Stomach (tissue), 19 donors: ENCODE measurements at places on chromosomes 4 and X.
A peak's percentile ranks its signal among the peaks of the same experiment; 100 is the strongest.

DNA sequence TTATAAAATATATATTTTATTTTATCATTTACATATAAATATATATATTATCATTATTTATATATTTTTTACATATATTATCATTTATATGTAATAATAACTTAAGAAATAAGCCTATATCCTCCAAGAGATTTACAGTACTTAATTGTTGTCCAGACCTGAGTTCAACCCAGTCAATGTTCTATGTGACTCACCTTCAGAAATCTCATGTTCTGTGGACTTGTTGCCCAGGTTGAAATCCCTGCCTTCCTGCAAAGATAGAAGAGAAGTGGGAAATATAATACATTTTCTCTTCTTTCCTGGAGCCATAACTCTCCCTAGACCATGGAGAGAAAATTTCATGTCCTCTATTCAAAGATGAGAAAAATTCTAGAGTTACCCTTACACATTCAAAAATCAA lies 247.3 kb downstream of the PARM1 start:
- no peak for DNase-seq

DNA sequence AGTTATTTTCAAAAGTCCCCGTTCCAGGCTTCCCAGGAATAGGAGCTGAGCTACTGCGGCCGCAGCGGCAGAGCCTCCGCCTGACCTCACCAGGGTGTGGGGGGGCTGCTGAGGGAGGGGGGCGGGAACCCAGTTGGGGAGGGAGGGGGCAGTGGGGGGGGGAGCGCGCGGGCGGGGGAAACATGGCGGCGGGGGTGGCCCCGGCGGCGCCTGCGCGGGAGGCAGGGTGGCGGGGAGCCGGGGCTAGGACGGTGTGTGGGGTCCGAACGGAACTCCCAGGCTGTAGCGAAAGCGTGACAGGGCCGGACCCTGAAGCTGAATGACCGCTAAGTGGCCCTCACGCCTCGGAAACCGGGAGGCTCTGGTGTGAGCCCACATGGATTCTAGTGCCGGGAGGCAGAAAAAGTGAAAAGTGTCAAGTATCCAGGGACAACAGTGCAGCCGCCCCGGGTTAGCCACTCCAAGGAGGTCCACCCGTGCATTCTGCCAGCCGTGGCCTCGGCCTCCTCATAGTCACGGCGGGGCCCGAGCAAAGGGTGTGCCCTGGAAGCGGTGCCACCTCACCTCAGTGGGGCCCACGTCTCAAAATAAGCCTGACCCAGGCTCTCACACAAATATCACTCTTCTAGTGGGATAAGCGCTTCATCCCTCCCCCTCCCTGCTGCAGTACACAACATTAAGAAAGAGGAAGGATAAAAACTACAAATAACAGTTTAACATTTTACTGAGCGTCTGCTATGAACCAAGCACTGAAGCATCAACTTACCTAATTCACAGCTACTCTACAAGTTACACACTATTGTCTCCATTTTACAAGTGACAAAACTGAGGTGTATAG lies at the start of gene KLHL13:
TSS of gene KLHL13 (minus strand) at position 98 of the 838 bp plus-strand sequence. CDS start 88,337 bp downstream, outside the sequence.
- no peak for DNase-seq

- DNase-seq = no peak
Measured at GRCh38 chr4:155734951-155735350, 23.9 kb upstream of the GUCY1B1 start.

GRCh38 chrX:69371159-69371558 lies 133.0 kb upstream of the NALF2 start:
- DNase-seq = no peak

GRCh38 chr4:155946486-155946885 lies 7.2 kb downstream of the CTSO start:
- DNase-seq = no peak

DNA sequence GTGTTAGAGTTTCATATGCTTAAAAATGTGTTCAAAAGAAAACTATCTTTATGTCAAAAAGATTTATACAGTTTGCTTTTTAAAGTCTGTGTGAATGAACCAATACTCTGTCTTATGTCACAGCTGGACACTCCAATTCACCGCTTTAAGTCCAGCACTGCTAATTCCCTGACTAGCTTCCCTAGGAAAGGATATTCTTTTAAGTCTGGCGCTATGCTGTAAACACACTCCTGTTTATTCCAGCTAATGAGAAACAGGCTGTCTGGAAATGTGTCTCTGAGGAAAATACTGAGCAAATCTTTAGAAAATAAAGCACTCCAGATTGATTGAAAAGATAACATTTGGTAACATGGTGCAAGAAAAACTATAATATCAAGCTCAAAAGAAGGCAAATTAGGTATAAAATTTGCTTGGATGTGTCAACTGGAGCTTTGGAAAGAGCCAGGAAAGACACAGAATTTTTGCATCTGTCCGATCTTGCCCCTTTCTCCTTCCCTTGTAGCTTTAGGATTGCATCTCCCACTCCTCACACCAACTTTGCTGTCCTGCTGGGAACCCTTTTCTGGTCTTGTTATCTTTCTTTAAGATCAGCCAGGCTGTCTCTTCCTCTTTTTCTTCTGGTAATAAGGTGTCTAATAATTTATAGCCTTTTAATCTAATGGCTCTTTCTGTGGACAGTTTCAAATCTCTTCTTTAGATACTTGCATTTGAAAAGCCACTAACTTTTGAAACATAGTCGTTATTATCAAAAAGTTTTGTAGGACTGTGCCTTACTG lies 40.9 kb upstream of the VEGFC start:
- no peak for DNase-seq

DNA sequence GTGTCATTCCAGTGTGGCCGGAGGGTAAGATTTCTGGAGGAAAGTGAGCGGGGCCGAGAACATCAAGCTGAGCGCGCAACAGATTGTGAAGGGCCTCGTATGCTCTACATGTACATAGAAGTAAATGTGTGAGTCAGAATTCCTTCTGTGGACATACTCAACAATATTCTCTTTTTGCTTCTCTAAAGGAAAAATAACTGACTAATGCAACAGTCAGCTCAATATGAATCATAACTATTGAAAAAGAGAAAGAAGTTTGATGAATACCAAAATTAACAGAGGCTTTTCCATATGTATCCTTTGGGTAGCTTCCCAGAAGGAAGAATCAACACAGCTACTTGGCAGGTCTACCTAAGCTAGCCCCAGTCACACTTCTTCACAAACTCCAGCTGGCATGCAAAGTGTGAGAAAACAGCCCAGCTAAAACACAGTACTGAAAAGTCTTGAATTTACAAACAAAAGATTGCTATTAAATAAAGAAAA lies 87.5 kb upstream of the ZFP42 start:
- no peak for DNase-seq

DNA sequence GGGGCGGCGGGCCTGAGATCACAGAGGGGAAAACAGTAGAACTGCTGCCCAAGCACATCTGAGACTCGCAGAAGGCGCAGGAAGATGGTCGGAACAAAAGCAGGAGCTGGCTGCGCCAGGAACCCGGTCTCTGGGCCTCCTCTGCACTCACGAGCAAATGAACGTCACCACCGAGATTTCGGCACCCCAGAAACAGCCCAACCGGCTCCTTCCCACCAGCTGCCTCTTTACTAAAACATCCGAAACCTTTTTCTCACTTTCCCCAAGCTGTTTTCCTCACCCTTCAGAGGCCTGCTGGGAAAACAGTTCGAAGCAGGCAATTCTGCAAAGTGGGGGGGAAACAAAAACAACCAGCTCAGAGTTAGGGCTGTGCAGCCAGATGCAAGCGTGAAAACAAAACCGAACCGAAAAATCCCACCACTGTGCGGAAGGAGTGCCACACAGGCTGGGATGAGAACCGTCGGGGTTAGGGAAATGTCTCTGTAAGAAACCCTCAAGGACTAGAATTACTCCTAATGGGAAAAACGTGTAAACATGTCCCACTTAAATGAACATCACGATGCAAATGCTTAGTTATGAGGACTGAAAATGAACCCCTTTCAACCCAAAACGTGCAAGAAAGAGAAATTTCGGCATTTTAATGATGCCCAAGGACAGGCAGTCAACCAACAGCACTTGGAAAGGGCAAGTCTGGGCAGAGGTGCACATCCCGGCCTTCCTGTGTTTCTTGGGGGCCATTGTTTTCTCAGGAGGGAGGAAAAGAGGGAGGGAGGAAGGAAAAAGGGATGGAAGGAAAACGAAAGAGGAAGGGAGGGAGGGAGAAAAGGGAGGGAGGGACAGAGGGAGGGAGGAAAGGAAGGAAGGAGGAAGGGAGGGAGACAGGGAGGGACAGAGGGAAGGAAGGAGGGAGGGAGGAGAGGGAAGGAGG lies 15.8 kb downstream of the DHRSX start:
- DNase-seq = no peak

DNA sequence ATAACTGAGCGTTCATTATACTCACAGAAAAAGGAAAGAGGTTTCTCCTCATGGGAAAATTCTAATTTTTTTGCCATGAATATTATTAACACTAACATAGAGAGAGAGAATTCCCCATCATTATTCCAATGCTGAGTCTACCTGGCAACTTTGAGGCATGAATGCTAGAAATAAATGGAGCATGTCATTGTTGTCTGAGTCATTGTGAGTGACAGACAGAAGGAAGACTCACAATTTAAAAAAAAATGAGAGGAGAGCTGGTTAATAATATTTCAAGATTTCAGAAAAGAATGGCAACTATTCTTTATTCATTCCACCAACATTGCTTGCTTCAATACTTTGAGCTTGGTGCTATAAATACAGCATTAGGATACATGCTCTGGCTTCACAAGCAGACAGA lies 170.4 kb upstream of the HS3ST1 start:
- DNase-seq = no peak

GRCh38 chr4:71553605-71554004 lies 214.8 kb downstream of the SLC4A4 start:
- DNase-seq = peak; percentile 43

DNA sequence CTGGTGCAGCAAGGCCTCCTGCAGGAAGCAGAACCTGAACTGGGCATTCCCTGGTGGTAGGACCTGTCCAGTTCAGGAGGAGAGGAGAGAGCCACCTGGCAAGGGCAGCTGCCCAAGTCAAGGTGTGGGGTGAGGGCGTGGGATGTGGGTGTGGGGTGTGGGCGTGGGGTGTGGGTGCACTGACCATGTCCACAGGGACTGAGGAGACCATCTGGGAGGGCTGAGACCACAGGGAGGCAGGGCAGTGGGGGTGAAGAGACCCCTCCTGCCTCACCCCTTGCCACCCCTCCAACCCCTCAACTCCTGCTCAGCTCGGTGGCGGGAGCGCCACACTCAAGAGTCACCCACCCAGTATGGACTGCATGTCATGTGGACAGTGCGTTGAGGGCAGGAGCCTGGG lies 117.9 kb downstream of the CPZ start:
- peak; percentile 11 for DNase-seq

DNA sequence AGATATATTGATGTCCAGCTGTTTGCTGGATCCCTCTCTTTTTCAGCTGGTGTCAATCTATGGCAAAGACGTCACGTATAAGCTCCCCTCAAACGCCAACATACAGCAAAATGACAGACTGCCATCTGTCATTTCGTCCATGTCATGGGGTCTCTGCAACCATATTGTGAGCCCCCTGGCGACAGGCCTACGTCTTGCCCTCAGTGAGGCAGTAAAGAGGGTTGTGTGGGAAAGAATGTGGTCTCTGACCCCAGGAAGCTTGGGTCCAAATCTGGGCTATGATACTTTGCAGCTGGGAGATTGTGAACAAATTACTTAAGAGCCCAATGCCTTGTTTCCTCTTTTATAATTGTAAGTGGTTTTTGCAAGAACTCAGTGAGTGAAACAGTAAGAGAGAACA lies 7.4 kb downstream of the SUPT20HL2 start:
- peak; percentile 17 for DNase-seq

GRCh38 chr4:62912531-62912930 lies 1496.7 kb downstream of the TECRL start:
- DNase-seq = peak; percentile 7

GRCh38 chr4:68630371-68630770 lies 40.1 kb downstream of the UGT2B15 start:
- DNase-seq = no peak

DNA sequence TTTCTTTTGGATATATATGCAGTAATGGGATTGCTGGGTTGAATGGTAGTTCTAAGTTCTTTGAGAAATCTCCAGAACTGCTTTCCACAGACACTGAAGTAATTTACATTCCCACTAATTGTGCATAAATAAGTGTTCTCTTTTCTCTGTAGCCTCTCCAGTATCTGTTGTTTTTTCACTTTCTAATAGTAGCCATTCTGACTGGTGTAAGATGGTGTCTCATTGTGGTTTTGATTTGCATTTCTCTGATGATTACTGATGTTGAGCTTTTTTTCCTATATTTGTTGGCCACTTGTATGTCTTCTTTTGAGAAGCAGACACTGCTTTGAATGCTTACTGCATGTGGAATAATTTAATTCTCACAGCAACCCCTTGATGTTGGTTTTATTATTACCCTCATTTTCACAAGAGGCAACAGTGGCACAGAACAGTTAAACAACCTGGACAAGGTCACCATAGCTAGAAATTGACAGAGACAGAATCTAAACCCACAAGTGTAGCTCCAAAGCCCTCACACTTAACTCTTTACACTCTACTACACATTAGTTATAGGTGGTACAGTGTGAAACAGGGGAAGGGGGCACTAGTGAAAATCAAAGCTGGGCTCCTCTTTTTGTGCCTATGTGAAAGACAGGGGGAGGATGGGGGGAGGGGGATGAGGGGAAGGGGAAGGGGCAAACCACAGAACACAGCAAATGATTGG lies 96.1 kb downstream of the REELD1 start:
- no peak for DNase-seq

GRCh38 chr4:126023896-126024295 lies 709.1 kb downstream of the FAT4 start:
- no peak for DNase-seq

DNA sequence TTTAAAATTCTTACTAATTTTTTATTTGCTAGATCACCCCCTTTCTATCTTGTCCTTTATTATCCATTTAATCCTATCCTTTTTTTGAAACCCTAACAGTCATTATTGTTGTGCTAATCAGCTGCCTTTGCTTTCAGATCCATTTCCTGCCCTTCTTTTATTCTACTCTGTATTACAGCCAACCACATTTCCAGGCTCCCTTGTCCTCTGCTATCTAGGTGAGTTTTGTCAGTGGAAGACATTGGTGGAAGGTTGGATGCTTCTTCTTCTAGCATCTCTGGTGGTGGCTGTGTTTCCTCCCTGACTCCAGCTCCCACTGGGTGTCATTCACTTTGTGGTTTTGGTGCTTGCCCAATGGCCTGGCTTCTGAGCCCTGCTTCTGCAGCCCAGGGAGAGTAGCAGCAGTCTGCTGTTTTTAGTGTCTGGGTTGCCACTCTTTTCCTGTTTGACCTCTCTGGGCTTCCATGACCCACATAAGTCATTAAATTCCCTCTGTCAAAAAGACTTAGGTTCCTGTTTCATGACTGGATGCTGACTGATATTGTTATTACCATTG lies 225.2 kb upstream of the PGRMC2 start:
- DNase-seq = no peak

DNA sequence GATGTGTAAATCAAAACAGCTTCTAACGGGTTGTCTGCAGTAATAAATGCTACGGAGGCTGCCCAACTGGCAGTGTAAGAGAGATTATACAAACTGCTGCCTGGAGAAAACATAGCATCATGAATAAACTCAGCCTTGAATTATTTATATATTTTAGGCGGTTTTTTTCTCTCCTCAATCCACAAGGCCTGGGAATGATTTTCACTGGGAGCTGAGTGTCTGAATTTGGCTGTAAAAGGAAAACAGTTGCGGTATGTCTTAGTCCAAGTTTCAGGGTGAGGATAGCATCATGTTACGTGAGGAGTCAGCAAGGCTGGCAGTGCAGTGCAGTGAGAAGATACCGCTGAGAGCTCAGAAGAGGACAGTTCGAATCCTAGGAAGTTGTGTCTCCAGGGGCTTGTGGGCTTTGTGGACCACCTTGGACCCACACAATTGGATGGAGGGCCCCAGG lies 291.5 kb upstream of the BOD1L1 start:
- no peak for DNase-seq

GRCh38 chrX:100090931-100091330 lies 319.1 kb downstream of the PCDH19 start:
- no peak for DNase-seq
